ENCODE measurements at places on chromosomes 12 and 14.

DNA sequence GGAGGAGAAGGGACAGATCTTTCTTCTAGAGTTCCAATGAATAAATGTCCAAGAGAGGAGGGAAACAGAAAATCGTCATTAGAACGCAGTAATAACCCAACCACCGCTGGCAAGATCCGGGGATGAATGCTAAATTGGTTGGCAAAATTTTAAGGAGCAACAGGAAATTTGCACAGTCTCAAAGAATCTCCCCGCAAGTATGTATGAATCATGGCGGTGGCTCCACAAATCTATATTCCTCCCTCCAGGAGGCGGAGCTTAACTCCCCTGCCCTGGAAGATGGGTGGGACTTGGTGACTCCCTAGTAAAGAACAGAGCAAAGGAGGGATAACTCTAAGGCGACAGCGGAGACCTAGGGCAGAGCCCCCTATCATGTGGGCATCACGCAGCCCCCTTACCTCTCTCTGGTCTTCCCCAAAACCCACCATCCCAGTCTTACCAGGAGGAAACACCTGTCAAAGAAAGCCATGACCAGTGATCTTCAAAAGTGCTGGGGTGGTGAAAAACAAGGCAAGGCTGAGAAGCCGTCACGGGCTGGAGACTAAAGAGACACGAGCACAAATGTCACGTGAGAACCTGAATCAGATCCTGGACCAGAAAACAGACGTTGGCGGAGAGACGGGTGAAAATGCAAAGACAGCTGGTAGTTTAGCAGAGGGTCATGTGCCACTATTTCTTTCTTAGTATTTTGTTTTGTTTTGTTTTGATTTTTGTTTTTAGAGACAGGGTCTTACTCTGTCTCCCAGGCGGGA is 125.8 kb downstream of the NCOR2 start:
- DNase-seq: no peak

DNA sequence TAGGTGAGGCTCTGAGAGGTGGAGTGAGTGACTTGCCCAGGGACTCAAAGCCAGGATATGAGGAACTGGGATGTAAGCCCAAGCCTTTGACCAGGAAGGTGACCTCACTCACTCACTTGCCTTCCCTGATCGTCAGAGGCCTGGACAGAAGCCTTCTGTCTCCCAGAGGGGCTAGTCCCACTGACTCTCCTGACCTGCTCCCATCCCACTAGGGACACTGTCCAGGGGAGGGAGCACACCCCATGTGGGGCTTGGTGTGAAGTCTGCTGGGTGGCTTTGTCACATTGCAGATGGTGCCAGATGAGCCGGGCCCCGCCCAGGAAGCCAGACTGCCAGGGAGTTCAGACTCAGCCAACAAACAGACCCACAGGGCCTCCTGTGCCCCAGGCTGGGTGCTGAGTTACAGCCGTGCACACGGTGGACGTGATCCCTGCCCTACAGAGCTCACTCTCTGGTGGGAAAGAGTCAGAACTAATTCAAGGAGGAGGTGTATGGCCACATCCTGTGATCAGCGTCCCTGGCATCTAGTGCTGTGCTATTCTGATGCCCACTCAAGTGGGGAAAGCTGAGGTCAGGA is 28.3 kb downstream of the MMAB start:
- DNase-seq: no peak

DNA sequence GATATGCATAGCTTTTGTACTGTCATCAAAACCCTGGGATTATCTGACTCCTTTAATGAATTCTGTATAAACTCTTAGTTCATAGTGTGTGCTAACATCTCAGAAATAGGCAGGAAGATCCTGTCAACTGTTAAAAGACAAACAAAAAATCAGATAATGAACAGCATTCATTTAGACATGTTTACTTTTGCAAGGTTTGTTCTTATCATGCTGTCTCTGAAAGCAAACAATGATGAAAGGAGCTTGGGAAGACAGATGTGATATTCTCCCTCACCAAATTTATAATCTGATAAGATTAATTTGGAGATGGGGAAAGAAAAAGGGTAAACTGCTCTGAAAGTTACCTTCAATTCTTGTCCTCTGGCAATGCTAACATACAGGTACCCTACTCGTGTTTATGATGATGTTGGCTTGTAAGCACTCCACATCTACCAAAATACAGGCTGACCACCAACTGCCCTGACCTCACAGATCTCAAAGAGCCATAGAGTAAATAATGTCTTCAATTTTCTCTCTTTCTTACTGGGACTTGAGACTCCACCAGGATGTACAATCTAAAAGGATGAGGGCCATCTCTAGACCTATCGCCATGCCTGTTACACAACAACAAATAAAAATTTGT is 233.8 kb downstream of the SSPN start:
- no peak for DNase-seq

GRCh38 chr12:29533815-29534489 is 36.5 kb upstream of the OVCH1 start:
- DNase-seq: no peak

DNA sequence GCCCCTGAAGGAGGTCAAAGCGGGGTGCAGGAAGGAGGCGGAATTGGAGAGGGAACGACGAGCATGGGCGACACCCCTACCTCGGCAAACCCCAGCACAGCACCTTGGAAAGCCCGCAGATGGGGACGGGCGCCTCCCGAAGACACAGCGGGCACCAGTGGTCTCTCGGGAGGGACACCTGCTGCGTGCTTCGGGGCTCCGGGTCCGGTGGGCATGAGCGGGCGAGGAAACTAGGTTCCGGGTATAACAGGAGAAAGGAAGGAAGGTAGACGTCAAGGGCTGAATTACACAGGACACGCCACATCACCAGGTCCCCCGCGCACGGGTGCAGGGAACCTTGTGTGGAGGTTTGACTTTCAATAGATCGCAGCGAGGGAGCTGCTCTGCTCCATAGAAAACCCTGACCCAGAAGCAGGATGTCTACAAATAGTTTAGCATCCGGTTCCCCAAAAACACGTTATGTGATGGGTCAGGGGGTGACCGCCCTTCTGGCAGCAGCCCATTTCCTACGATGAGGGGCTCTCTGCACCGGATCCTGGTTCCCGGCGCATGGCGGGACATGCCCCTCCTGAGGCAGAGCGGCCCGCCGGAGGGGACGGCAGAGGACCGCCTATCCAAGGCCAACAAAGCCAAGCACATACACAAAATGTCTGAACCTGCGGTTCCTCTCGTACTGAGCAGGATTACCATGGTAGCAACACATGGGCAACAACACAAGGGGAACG is 196.9 kb downstream of the ALG10 start:
- DNase-seq: no peak

GRCh38 chr12:18684430-18684829 is 53.4 kb downstream of the PLCZ1 start:
- DNase-seq: no peak

- DNase-seq: no peak
Measured at GRCh38 chr12:86744547-86745212, 488.5 kb upstream of the MGAT4C start.

DNA sequence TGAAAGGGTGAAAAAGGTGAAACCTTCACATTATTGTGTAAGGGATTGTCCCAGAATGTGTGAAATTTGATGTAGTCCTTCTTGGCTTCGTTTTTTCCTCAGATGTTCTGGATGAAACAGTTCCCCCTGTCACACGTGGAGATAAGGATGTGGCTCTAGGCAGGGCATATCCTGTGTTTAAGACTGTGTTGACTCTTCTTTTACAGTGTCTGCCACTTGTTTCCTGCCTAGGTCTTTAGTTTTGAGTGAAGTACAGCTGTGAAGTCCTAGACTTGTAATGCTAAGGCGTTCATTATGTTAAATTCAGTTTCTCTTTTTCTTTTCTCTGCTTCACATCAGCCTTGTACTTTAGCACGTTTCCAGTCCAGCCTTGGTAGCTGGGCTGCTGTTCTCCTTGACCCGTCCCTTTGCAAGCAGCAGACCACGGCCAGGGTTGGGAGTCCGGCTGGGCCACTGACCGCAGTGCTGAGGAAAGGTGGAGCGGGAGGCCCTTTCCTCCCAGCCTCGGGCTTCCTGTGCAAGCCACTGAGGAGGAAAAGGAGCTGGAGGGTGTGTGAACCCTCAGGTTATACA is 59.1 kb downstream of the RASSF3 start:
- no peak for DNase-seq

- no peak for DNase-seq
Measured at GRCh38 chr12:112974904-112975303, 3.4 kb upstream of the OAS2 start.

DNA sequence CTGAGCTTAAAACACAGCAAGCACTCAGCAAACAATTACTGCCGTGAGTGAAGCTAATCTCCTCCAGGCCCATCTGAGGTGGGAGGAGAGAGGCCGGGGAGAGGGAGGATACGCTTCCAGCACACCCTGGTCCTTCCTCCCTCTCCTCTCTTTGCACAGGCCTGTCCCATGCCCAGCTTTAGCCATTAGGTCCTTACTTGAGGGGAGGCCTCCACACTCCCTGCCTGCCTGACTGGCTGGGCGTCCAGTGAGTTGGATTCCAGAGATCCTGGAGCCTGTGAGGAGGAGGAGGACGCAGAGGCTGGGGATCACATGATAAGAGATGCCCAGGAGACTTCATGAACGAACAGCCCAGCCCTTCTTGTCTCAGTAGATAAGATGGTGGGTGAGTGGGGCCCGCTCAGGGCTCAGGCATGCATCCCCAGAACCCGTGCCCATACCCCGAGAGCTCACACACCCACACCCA is 65.1 kb upstream of the NCOR2 start:
- no peak for DNase-seq

DNA sequence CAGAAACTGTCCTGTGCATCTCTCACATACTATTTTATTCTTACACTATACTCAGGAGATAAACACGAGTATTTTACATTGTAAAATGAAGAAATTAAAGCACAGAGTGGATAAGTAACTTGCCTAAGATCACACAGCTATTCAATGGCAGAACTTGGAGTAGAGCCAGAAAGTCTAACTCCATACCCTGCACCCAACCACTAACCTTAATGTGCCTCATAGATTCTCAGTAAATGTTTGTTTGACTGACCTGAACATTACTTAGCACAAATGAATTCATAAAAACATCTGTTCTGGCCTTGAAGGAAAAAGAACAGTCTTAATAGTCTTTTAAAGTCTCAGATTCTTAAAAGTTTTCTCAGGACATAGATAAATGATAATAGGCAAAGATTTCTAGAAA is 83.5 kb upstream of the OVCH1 start:
- DNase-seq: no peak

GRCh38 chr14:88463318-88463717 is 77.9 kb downstream of the SPATA7 start:
- no peak for DNase-seq

DNA sequence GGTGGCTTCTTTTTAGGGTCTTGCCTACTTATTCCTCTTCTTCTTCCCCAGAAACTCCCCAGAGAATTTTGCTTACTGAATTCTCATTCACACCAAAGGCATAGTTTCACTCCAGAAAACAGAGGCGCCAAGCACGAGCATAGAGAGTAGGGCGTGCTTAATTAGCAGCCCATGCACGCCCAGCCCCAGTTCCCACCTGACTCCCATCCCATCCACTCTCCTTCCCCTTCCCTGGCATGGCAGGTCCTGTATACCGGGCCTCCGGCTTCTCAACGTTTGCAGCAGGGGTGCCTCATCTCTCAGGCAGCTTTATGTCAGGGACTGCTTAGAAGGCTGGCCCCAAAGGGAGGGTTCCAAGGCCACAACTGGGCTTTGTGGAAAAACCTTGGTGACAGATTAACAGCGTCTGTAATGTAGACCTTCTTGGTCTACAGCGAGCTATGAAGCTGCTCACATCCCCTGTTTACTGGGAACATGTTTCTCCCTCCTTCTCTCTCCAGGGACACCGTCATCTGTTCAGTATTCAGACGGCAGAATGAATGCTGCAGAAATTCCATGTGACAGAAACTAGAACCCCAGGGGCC is 62.7 kb downstream of the ACTN1 start:
- DNase-seq: no peak

DNA sequence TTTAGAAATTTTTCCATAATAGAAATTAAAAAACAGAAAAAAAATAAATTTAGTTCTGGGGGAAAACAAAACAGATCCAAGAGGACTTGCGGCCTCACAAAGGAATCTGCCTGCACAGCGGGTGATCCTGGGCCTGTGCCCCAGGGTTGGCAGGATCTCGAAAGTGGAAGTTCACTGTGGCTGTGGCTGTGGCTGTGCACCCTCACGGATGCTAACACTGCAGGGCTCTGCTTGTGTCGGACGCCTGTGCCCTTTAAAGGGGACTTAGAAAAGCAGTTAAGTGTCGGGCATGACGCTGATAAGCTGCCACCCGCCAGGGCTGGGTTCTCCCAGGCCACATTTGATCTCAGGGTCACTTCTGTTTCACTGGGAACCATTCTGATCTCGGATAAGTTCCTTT is 209.1 kb downstream of the TTC7B start:
- DNase-seq: no peak

GRCh38 chr12:100114574-100114973 is 28.1 kb downstream of the BLTP3B start:
- no peak for DNase-seq

GRCh38 chr14:105146181-105146975 is 22.2 kb downstream of the JAG2 start:
- no peak for DNase-seq

DNA sequence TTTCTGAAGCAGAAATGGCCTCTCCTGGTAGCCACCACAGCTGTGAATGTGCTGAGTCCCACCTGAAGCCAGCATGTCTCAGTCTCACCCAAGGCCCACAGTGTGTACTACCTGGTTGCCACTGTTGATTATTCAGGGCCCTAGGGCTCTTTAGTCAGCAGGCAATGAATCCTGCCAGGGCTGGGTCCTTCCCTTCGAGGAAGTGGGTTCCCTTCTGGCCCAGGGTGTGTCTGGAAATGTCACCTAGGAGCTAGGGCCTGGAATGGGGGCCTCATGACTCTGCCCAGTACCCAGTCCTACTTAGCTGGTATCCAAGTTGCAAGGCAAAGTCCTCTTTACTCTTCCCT is 207.4 kb downstream of the SYNE2 start:
- DNase-seq: no peak

- no peak for DNase-seq
Measured at GRCh38 chr12:125889742-125890141, 824.5 kb downstream of the AACS start.

- DNase-seq: no peak
Measured at GRCh38 chr12:48917857-48918537, 7.3 kb downstream of the FKBP11 start.

GRCh38 chr12:65430006-65430405 is 151.5 kb downstream of the MSRB3 start:
- DNase-seq: no peak

DNA sequence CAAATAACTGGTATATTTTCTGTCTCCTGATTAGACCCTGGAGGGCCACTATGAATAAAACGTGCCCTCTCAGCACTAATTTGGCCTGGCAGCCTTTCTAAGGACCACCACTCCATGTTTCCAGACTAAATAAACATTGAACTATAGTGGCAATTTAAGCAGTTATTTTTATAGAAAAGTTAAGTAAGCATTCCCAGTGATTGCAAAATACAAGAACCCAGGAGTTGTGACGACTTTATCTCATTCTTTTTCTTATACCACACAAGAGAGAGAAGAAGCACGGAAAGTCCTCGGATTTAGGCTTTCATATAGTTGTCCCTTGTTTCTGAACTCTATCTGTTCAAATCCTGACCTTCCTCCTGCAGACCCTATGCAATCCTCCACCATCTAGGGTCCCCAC is 23.1 kb upstream of the STRAP start:
- no peak for DNase-seq

GRCh38 chr14:99129211-99129696 is 142.7 kb downstream of the BCL11B start:
- no peak for DNase-seq

Measured in hypothalamus (tissue), 51 donors.